ENCODE measurements at places on chromosomes 5 and 9.

DNA sequence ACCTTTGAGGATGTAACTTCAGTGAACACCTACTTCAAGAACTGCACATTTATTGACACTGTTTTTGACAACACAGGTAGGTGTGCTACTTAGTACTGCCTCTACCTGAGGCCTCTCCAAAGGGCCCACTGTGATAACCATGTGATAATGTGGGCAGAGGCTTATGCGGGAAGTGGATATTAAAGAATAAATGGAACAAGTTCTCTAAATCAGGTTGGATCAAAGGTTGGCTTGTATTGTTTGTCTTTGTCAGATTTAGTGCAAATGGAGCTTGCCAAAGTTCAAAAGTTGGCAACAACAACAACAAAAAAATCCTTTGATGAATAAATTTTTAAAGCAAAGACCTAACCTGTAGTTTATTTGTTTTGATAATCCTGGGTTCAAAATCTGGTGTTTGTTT, 104.2 kb upstream of the IQGAP2 start:
- DNase-seq: no peak

- DNase-seq: peak; percentile 59
These were observed 157.2 kb upstream of the PITX1 start for GRCh38 chr5:135191084-135191826.

DNA sequence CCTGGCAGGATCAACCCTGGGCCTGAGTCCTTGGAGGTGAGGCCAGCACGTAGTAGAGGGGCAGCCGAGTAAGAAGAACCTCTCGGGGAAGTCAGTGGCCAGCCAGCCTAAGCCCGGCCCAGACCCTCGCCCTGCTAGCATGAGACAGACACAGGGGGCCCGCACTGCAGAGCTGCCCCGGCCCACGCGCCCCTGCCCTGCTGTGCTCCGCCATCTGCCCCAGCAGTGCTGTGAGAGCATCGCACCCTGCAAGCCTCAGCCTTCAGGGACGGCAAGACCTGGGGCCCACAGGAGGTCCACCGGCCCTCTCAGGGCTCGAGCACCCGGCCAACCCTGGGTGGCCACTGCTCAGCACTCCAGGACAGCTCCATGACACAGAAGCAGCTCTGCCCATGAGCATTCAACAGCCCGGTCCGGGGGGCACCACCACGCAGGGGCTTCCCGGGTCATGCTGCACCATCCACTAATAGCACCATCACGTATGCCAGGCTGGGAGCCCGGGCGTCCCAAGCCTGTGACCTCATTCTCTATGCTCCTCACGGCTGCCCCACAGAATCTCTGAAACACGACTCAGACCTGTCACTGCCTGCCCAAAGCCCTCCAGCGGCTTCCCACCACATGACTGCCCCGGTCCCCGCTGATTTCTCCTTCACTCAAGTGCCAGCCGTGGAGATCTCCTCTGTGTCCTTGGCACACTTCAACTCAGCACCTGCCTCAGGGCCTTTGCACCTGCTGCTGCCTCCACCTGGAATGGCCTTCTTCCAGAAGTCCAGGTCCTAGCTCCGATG, 38.1 kb downstream of the ADAMTS2 start:
- peak; percentile 46 for DNase-seq

DNA sequence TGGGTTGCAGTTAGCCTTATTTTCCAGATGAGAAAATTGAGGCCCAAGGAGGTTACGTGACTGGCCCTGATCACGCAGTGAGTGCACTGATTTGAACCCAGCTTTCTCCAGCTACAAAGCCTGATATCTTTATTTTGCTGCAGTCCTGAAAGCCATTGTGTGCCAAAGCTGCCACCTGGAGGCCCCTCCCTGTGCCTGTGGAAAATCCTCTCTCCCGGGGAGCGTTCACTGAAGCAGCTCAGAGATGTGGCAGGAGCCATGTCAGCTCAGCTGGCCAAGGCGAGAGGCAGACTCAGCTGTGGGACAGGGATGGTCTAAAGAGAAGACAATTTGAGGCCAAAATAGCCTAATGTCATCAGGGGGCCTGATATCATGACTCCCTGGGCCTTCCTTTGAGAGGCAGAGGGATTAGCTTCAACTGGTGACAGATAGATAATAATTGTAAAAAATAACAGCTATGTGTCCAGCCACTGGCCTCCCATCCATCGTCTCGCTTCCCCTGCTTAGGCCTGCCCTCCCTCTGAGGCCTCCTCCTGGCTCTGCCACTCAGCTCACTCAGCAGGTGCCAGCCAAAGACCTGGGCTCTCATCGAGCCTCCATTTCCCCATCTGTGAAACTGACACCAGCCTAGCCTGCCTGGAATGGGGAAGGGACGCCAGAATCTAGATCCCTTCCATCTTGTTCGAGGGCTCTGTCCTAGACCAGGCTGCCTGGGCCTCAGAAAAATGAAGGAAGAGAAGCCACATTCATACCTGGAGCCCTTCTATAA, 74.3 kb upstream of the GGTA1 start:
- no peak for DNase-seq

DNA sequence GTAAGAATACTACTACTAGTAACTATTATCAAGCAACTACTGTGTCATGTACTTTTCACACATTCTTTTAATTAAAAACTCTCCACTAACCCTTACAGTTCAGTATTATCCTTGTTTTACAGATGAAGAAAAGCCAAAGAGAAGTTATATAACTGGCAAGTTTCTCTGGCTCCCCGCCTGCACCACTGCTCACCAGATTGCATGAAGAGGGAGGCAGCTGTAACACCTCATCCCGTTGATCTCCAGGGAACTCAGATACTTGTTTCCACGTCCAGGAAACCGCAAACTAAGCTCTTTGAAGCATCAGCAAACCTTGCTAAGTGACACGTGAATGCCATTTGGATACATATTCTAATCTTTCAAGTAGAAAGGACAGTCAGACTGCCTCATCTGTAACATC, 70.3 kb downstream of the RIGI start:
- no peak for DNase-seq

GRCh38 chr5:130549884-130550561, 615.0 kb downstream of the HINT1 start:
- DNase-seq: no peak

DNA sequence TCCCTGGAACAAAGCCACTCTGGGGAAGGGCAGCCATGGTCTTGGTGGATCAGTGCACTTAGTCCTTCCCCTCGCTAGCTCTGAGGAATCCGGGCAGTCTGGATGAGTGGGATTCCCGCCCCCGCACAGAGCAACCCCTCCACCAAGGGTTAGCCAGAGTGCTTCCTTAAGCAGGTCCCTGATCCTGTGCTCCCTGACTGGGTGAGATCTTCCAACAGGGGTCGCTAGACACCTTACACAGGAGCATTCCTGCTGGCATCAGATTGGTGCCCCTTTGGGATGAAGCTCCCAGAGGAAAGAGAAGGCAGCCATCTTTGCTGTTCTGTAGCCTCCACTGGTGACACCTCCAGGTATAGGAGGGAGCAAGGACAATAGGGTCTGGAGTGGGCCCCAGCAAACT, 228.8 kb downstream of the AP3B1 start:
- no peak for DNase-seq

GRCh38 chr9:119768266-119768665, 399.0 kb upstream of the BRINP1 start:
- no peak for DNase-seq

GRCh38 chr9:20553558-20554149, 68.6 kb downstream of the MLLT3 start:
- no peak for DNase-seq

GRCh38 chr5:170630226-170630625, 126.4 kb downstream of the KCNIP1 start:
- no peak for DNase-seq

GRCh38 chr9:89154651-89155336, 23.8 kb downstream of the SHC3 start:
- no peak for DNase-seq

- no peak for DNase-seq
These were observed 3.9 kb downstream of the EXOC3 start for GRCh38 chr5:446883-447263.

GRCh38 chr5:138711087-138711486, 42.1 kb upstream of the CTNNA1 start:
- no peak for DNase-seq

DNA sequence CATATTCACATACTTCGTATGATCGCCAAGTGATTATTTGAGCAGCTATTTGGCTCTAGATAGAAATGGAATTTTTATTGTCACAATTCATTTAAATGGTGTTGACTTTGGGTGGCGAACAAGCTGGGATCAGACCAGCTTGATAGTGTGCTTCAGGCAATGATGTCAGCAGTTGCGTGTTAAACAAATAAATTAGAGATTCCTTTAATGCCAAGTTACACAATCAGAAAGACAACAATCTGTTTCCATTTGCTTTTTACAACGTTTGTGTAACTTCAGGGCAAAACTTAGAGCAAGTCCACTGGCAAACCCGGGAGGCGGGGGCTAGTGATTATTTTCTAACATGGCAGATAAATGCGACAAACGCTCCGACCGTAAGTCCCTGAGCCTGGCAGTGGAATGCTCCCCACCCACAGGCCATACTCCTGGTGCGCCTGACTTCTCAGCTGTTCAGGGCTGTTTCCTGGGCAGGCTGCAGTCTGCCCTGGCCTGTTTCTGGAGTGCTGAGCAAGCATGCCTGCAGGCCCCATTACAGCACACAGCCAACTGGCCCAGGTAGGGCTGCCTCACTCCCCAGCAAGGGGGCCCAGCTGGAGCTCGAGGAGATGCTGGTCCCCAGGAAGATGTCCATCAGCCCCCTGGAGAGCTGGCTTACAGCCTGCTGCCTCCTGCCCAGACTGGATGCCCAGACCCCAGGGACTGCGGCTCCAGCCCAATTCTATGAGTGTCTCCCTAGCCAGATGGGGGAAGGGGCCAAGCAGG, 88.7 kb downstream of the BASP1 start:
- peak; percentile 65 for DNase-seq

DNA sequence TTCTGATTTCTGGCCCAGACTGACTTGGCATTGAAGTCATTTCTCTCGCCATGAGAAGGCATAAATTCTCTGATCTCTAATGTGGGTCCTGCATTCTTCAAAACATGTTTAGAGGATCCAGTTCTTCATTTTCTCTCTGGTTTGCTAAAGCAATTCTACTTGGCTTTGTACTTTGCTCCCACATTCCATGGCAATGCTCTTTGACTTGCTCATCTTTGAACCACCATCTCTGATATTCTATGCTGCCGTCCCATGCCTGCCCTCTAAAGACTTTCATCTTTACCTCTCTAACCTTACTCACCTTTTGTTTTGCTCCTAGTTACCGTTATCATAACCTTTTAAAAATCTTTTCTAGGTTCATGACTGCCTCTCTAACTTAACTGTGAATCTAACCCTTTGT, 366.9 kb downstream of the KIF4B start:
- DNase-seq: no peak

GRCh38 chr5:168120401-168121137, 170.9 kb upstream of the WWC1 start:
- no peak for DNase-seq

- DNase-seq: no peak
These were observed 1819.8 kb downstream of the MAT2B start for GRCh38 chr5:165325221-165325620.

DNA sequence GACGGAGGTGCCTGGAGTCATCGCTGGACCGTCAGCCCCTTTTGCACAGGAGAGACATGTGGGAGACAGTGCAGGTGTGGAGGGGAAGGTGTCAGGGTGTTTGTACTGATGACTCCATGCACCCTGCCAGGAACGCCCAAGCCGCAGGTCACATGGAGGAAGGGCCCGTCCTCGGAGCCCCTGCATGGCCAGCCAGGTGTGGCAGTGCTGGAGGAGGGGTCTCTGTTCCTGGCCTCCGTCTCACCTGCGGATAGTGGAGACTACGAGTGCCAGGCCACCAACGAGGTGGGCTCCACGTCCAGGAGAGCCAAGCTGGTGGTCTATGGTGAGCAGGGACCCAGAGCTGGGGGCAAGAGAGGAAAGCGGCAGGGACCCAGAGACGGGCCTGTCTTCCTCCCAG, 81.5 kb downstream of the HMCN2 start:
- DNase-seq: no peak

- no peak for DNase-seq
These were observed 41.3 kb upstream of the CACNA1B start for GRCh38 chr9:137836151-137836830.

DNA sequence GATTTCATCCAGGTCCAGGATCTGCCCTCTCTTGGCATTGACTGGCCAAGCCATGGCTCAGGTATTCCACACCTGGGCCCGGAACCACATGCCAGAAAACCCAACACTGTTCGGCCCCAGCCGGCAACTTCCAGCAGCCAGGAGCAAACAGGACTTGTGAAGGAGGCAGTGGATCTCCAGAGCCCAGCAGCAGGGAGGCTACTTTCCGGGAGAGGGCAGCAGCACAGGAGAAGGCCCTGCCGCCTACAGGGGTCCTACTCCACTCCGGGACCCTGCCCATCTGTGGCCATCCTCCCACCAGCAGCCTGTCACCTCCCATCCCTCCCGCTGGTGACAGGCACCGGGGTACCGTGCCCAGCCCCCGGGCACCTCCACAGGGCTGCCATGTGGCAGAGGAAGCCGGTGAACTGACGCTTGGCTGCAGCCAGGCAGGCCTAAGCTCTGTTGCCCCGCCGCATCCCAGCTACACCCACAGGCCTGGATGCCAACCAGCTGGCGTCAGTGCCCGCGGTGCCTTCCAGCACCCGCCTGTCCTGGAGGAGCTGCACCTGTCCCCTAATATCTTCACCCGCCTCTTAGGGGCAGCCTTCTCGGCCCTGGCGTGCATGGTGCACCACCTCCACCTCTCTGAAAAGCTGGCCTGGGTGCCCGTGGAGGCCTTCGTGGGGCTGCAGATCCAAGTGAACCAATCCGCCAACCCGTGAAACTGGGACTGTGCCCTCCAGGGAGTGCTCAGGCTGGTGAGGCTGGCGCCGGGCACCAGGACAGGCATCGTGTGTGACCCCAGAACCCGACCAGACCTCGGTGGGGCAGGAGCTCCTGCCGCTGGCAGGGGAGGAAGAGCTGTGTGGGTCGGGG, 18.9 kb upstream of the SLC30A5 start:
- DNase-seq: no peak

- no peak for DNase-seq
These were observed 336.7 kb upstream of the KIF2A start for GRCh38 chr5:61969347-61969746.

DNA sequence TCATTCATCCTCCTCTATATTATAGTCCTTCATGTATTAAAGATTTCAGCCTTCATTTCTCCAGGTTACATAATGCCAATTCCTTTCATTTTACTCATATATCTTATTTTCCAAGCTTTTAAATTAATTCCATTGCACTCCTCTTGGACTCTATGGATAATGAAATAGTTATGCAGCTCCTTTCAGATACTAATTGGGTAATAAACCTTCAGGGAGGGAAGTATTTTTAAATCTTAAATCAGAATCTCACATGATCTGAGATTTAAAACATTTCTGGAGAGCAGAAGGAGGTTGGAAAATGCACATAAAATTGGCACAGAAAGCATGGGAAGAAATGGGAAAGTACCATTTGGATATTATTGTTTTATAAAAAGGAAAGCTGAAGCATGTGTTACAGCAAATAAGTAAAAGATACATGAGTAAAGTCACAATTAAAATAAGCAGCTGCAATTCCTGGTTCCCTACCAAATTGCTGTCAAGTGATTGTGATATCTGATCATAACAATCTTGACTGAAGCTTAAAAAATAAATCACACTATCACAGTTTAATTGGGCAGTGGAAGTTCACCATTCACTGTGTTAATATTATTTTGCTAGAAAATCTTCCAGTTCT, 257.9 kb upstream of the NREP start:
- no peak for DNase-seq

- DNase-seq: no peak
These were observed 372.0 kb downstream of the CDH9 start for GRCh38 chr5:26666371-26666770.

- DNase-seq: no peak
These were observed 9.8 kb upstream of the CCDC69 start for GRCh38 chr5:151233616-151234085.

Data from pancreas (tissue), 10 donors.